ENCODE measurements at places on chromosomes 2 and 18. TPM values are rescaled to one million over a fixed set of nuclear protein-coding genes. Genes with fewer than 3 reads are reported as not detected.

The WNT10A gene
- not detected for total RNA-seq

The NYAP2 gene
- total RNA-seq, result not detected

The PPM1B gene
- total RNA-seq, result 17.8 TPM

The SP140 gene
- total RNA-seq, result 0.32 TPM

The RFTN2 gene
- total RNA-seq, result 2.3 TPM
